ENCODE measurements at places on chromosomes 7 and 10. TPM values are rescaled to one million over a fixed set of nuclear protein-coding genes. Genes with fewer than 3 reads are reported as not detected.
A peak's percentile ranks its signal among the peaks of the same experiment; 100 is the strongest.

GRCh38 chr10:62581351-62581750 lies 207.2 kb downstream of the ZNF365 start:
- no peak for DNase-seq
- H3K27ac ChIP-seq: no peak overlapping the region
- H3K4me1 ChIP-seq: peaks cover 9% of the 10 kb centered on the region
- H3K27me3 ChIP-seq: no peaks in the 10 kb centered on the region

- no peak for DNase-seq
- H3K27ac ChIP-seq: no peak overlapping the region
- no peak overlapping the region for H3K4me3 ChIP-seq
- H3K4me1 ChIP-seq: no peaks in the 10 kb centered on the region
Observed at GRCh38 chr7:108204281-108204796, 74.2 kb upstream of the LAMB4 start.

GRCh38 chr10:74923556-74923955 lies 97.2 kb downstream of the KAT6B start:
- DNase-seq: no peak
- H3K27ac ChIP-seq: peak overlapping the region; percentile 28
- H3K36me3 ChIP-seq: peaks cover 8% of the 10 kb centered on the region
- peaks cover 35% of the 10 kb centered on the region for H3K4me1 ChIP-seq
- peak overlapping the region; percentile 2 for H3K4me3 ChIP-seq
- H3K27me3 ChIP-seq: no peaks in the 10 kb centered on the region

GRCh38 chr10:22252224-22252800 lies 34.5 kb upstream of the EBLN1 start:
- peaks cover 13% of the 10 kb centered on the region for H3K4me1 ChIP-seq
- H3K36me3 ChIP-seq: no peaks in the 10 kb centered on the region
- DNase-seq: peak; percentile 20
- no peaks in the 10 kb centered on the region for H3K27me3 ChIP-seq

GRCh38 chr10:61900829-61901792 lies at the start of gene ARID5B:
TSS of gene ARID5B (plus strand) at chr10:61901699. CDS start at chr10:61901710, 11 bp downstream.
- H3K4me1 ChIP-seq: peaks cover 33% of the 10 kb centered on the region
- peak; percentile 80 for DNase-seq

GRCh38 chr7:111883241-111883640 lies 320.9 kb upstream of the IMMP2L start:
- H3K4me3 ChIP-seq: no peak overlapping the region
- no peaks in the 10 kb centered on the region for H3K4me1 ChIP-seq
- H3K36me3 ChIP-seq: no peaks in the 10 kb centered on the region
- H3K27ac ChIP-seq: no peak overlapping the region

DNA sequence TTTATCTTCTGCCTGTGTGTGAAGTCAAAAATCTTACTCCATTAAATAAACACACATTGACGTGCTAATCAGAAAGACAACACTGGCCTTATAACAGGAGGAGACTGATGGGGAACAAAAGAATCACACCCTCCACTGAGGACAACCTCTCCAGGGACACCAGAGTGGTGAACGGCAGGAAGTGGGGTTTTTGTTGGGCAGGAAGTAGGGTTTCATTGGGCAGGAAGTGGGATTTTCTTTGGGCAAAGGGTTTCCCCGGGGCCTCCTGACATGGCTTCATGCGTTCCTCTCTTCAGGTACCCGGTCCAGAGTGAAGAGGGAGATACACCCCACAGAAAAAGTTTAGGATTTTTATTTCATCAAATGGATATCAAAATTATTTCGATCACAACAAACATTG lies 30.6 kb downstream of the ADARB2 start:
- no peaks in the 10 kb centered on the region for H3K27me3 ChIP-seq
- no peak overlapping the region for H3K27ac ChIP-seq
- no peak overlapping the region for H3K4me3 ChIP-seq
- no peaks in the 10 kb centered on the region for H3K4me1 ChIP-seq

ZNF804B gene
- not detected for total RNA-seq
